ENCODE measurements at places on chromosomes 6 and 20.

GRCh38 chr6:10180138-10181074, 234.5 kb downstream of the TFAP2A start:
- no peak for DNase-seq

DNA sequence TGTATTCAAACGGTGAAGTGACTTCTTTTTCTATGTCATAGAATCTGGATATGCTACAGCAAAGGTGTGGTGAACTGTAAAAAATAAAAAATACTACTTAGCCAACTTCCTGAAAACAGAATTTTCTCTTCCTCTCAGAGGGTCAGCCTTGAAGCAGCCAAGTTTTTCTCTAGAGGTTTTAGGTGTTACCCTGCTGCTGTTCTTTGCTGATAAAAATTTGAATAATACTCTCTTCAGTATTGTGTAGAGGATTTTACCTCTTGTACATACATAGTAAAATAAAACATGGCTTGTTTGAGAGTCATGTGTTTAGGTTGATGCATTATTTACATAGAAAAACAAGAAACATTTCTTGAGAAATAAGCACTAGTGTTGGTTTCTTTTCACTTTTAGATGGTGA, 458.4 kb downstream of the TBC1D32 start:
- DNase-seq: no peak

GRCh38 chr6:41489120-41489851, 56.9 kb upstream of the FOXP4 start:
- DNase-seq: no peak

DNA sequence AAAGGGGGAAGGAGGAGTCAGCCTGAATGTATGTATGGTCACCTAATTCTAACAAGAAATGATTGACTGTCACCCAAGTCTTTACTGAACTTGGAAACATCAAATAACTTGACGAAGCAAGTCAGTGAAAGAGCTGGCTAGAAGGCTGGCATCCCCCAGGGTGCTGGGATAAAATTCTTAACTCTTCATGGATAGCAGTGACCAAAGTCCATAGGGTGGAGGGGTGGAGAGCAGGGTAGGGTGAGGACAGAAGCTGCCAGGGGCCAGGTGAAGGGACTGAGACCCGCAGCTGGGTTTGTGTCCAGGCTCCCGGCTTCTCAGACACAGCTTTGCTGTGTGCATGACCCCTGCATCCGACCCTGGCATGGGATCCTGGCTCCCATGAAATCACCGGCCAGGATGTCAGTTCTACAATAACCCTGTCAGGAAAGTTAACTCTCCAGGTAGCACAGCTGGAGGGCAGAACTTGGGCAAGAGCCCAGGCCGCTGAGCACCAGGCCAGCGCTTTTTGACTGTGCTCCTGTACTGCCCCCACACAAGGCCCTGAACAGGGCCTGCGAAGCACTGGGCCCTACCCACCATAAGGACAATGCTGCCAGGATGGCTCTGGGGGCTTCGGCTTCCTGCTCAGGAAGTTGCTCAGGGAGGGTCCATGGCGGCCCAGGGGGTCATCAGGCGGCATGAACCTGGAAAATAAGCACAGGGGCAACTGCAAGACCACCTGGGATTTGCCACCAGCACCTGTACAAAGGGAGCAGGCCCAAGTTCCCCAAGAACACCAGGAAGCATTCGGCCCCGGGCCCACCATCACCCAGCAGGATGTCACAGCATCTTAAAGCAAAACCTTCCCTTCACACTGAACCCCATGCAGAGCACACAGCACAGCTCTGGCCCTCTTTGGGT, 32.5 kb downstream of the ZC3H12D start:
- no peak for DNase-seq

DNA sequence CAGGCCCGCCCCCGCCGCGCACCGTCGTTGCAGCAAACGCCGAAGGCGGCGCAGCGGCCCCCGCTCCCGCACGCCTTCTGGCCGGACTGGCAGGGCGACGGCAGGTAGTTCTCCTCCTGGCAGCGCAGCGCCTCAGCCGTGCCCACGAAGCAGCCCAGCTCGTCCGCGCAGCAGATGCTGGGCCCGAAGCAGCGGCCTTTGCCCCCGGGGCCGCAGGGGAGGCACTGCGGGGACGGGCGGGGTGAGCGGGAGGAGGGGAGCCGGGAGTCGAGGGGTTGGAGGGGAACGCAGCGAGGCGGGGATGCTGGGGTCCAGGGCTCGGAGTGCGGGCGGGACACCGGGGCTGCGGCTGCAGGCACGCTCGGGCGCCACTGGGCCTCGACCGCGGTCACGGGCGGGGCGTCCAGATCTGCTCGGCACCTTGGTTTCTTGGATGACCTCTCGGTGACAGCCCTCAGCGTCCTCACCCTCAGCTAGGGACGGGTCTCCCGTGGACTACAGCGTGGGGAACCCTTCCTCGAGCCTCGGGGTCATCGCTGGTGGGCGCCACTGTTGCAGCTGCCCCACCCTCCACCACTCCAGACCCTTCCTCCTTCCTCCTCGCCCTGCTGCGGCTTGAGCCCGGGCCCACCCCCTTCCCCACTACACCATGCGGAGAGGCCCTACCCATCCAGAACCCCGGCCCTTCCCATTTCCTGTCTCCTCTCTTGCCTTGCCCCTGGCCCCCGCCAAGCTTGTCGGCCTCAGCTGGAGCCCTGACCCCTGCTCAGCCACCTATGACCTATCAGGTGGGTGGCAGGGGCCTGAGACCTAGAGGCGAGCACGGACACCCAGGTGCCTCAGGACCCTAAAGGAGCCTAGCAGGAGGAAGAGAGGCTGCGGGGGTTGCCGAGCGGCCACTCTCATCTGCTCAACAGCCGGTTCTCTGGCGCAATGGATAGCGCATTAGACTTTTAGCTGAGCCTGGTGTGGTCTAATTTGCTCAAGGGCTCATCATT, 1.3 kb downstream of the AVP start:
- DNase-seq: no peak

- DNase-seq: no peak
Measured at GRCh38 chr6:41546475-41546865, 289 bp downstream of the FOXP4 start.

DNA sequence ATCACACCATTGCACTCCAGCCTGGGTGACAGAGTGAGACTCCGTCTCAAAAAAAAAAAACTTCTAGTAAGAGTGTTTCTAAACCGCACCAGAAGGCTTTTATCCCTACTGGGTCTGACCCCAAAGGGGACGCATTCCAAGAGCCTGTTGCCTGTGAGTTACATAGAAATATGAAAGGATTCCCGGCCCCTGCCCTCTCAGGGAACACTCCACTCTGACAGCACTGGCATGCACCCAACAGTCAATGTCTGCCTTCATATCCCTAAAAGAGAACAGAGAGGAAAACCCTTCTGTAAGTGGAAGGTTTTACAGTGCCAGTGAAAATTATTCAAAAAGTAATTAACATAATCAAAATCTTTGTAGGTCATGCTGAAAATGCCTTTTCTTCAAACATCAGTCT, 117.1 kb upstream of the PTPRT start:
- no peak for DNase-seq

- DNase-seq: no peak
Measured at GRCh38 chr20:38094373-38094891, 60.9 kb downstream of the RPRD1B start.

DNA sequence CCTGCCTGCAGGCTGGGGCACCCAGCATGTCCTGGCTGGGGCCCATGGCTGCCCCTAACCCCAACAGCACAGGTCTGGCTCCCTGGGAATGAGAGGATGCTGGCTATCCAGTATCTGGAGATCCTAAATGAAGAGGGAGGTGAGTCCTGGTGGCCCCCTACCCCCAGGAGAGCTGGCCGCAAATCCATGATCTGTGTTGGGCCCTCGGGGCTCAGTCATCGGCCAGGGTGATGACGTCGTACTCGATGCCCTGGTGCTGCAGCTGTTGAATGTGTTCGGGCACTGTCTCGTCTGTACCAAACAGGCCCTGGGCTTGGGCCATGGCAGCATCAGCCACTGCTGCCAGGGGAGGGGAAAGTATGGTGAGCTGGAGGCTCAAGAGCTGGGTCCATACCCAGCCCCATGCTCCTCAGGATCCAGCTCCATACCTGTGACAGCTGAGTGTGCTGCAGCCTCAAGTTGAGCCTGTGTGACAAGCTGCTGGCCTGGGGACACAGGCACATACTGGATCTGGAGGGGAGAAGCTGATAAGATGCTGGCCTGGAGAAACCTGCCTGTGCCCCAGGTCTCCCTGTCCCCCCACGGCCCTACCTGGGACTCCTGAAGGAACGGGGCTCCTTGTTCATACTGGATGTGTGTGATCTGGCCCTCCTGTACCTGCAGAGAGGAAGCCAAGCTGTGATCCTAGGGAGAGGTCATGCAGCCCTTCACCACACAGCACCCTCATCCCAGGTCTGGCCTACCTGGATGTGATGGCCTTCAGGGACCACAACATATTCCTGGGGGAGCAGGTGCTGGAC, 14.5 kb downstream of the PCIF1 start:
- DNase-seq: no peak

- no peak for DNase-seq
Measured at GRCh38 chr6:65557224-65557623, 149.8 kb downstream of the EYS start.

GRCh38 chr6:118216751-118217150, 309.7 kb downstream of the SLC35F1 start:
- DNase-seq: no peak

GRCh38 chr6:154962753-154963152, 32.4 kb upstream of the TIAM2 start:
- no peak for DNase-seq

GRCh38 chr6:31401403-31401802, 2.0 kb upstream of the MICA start:
- no peak for DNase-seq

GRCh38 chr6:111692327-111693164, 86.9 kb upstream of the TRAF3IP2 start:
- DNase-seq: no peak

DNA sequence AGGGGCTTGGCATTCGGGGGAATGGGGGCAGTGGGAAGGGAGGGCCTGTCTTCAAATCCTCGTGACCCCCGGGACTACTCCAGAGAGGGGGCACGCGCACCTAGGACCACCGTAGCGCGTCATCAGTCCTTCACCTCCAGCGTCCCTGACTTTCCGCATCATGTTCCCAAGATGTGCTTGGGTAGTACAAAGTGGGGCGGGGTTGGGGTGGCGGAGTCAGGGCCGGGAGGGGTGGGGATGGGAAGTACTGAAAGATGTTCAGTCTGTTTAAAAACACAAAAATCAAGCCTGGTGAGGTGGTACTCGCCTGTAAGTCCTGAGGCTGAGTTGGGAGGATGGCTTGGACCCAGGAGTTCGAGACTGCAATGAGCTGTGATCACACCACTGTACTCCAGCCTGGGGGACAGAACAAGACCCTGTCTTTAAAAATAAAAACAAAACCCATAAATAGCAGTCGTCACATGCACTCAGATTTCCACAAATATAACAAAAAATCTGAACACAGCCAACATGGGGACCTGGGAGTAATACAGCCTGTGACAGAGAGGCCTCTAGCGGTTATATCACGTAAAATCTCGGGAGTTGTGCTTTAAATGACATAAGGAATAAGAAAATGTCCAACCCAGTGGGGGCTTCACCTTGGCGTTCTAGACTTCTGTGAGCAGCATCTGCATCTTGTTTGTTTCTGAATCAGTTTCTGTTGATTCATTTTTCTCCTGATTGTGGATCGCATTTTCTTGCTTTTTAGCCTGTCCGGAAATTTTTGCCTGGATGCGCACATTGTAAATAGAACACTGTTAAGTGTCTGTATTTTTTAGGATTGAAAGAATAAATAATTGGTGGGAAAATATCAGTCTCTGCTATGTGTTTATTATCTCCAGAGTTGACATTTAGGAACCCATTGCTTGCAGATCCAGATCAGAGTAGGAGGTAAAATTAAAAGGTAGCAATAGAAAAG, 698 bp upstream of the LRP11 start:
- DNase-seq: no peak

GRCh38 chr6:53014744-53015143, 19.7 kb upstream of the GSTA4 start:
- no peak for DNase-seq

GRCh38 chr6:167855825-167856425, 29.2 kb downstream of the AFDN start:
- DNase-seq: no peak

Data from stimulated activated CD8-positive, alpha-beta memory T cell treated with anti-CD3 and anti-CD28 coated beads, Interleukin-2, amount 100 ng/mL, for 1 hour (primary cell).